Activated CD8-positive, alpha-beta memory T cell treated with anti-CD3 and anti-CD28 coated beads for 4 hours (primary cell): ENCODE measurements at places on chromosomes 2 and 18.

- DNase-seq = no peak
Measured at GRCh38 chr2:129914538-129915302, 64.7 kb upstream of the RAB6C start.

DNA sequence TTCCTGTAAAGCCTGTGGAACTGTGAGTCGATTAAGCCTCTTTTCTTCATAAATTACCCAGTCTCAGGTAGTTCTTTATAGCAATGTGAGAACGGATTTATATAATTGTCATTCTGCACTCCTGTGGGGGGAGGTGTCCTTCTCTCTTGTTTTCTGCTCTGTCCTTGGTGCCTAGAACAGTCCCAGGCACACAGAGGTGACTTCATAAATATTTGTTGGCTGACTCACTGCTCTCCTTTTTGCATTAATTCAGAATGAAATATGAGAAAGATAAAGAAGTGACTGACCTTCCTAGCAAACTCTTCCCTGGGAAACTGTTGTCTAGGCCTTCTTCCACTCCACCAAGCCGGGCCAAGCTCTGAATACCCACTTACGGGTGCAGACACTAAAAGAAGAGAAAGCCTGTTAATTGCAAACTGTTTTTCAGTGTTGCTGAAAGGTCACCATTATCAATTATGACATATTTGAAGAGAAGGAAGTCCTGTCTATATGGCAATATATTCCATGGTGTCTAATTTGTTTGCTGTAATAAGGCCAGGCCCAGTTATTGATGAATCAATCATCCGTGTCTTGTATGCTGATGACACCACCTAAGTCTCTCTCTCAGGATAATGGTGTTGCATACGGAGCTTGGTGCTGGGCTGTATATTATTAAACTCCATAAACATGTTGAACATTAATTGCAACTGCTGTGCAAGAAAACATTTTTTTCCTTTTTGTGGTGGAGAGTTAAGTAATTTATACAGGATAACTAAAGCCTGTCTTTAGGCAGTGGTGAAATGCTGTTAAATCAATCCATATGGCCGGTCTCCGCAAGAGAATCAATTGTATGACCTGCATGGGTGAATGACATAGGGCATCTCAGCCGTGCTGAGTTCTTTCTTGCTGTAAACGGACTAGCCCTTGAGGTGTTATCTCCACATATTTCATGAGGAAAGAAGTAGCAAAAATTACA, 567.5 kb downstream of the SLC4A3 start:
- no peak for DNase-seq

DNA sequence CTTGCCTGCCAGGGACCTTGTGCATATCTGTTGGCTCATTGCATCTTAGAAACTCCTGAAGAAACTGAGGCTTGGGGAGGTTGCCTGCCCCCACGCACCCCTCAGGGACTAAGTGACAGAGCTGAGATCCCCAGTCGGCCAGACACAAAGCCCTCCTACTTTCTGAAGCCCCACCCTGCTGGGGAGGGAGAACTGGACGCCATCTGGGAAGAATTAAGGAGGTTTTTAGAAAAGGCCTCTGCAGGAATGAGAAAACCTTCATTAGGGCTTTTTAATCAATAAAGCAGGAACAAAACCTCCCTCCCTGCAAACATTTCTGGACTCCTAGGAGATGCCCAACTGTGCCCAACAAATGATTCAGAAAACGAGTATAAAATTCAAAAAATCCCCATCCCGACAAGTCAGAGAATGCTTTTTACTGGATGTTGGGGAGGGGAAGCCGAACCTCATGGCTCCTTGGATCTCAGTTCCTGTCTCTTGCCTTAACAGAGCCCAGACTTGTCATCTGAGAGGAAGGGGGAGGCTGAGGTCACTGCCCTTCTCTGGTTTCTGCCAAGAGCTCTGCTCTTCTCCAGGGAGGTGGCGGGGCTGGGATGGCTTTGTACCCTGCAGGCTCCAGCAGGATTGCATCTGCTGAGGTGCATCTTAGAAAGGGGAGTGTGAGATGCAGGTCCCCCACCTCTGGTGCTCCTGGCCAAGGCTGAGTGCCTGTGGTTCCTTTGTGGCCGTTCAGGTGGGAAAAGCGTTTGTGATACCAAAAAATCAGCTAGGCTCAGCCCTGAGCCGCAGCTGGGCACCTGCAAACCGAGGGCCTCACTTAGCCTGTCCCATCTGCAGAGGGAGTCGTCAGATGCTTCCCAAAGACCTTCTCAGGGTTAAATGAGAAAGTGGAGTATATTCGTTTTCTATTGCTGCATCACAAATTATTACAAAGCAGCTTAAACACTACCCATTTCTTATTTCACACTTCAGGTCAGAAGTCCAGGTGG, 142.4 kb downstream of the ZFP36L2 start:
- no peak for DNase-seq

DNA sequence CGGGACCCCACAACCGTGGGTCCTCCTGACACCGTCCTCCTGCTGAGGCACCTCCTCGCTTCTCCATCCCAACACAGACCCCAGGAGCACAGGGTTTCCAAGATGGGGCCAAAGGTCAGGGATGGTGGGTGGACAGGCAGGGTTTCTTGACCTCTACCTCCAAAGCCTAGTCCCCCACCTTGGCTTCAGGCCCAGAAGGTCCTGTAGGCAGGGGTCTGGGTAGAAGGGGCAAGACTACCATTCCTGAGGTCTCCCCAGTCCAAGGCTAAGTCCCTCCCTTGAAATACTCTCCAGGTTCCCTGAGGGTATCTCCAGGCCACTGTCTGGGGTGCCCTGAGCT, 7.1 kb downstream of the CYP26B1 start:
- DNase-seq = no peak

DNA sequence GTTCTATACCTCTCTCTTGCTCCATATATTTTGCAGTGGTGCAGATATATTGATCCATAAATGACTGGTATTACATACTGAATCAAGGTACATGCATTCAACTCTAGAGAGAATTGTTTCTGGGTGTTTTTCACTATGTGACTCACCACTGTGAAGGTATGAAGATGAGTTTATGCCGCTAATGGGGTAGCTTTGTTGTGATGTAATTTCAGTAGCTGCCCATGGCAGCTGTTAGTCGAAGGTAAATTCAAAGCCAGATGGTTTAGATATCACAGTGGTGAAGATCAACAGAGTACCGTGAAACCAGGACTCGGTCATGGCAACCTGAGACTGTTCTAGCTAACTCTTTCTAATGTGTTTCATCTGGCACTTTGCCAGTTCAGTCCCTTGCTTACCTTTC, 50.4 kb downstream of the PKP4 start:
- no peak for DNase-seq

DNA sequence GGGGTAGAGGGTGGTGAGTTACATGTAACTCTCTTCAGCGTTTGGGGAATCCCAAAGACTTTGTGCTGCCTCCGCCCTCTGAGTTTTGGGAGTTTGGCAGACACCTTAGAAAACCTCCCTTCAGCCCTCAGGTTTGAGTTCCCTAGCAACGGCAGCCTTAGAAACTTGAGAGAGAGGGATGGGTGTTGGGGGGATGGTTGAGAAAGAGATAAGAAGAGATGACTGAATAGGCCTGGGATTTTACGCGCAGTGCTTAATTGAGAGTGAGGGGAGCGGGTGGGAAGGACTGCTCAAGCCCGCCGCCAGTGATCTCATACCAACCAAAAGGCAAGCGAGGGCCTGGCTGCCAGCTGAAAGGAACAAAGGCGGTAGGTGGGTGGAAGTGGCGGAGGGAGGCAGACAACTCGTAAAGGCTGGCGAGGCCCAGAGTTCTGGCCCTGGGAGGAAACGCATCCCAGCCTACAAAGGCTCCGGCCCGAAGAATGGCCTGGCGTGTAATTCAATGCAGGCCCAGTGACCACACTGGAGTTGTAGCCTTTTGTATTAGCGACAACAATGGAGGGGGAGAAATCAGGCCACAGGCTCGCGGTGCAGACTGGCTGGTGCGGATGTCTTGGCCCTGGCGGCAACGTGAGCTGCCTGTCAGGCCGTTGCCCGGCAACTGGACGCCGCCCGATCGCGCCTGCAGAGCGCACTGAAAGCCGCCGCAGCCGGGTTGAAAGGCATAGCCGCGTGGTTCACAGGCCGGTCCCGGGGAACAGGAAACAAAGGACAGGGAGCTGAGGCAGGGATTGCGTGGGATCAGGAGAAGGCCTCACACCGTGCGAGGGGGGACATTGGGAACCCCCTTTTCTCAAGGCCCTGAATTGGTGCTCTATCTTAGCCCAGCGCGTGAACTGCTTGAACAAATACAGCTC, 39.9 kb upstream of the DARS1 start:
- DNase-seq = no peak

GRCh38 chr2:102444233-102444632, 21.3 kb downstream of the IL18RAP start:
- no peak for DNase-seq

DNA sequence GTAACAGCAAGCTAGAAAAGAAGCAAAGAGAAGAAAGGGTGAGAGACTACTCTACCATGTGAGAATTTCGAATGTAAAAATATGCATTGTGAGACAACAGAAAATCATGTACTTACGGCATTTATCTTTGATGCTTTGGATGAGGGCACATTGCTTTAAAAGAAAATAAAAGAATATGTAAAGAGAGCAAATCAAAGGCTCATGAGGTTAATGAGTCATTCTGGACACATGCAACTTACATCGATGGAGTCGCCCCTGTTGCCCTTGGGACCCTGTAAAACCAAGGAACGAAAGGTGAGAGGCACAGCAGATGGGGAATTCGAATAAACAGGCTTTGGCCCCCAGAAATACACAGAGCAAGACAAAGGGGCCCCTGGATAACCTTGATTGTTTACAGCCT, 69.0 kb downstream of the COL6A3 start:
- no peak for DNase-seq

DNA sequence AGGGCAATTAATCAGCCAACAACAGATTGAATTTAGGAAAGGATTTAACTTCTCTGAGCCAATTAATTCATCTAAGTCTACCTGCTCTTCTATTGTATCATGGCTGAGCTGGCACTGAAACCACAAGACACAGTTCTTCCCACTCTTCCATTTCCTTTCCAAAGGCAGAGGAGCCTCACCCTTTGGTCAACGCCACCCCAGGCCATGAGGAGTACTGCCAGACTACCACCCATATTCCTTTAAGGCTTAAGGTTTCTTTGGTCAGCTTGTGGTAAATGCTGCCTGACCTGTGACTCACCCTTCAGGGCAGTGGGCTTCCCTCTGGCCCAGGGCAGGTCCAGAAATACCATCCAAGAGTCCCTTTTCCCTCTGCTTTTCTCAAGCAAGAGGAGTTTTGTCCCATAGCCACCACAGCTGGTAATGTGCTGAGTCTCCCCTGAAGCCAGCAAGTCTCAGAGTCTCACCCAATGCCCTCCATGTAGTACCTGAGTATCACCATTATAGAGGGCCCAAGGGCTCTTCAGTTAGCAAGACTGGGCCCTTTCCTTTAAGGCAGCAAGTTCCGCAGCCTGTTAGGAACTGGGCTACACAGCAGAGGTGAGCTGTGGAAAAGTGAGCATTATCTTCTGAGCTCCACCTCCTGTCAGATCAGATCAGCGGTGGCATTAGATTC, 900.5 kb upstream of the CRIM1 start:
- DNase-seq = no peak

DNA sequence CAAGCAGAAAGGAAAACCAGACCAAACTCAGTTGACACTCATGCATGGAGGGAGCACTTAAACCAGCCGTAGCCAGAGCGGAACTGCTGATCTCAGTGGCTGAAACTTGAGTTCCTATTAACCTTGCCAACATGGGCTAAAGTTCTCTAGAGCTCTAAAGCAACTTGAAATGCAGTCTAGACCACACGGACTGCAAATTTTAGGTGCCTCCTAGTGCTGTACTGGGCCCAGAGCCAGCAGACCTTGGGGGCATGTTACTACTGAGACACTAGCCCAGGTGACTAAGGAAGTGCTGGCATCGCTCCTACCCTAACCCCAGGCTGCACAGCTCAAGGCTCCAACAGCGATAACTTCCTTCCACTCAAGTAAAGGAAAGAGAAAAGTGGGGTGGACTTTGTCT, 236.5 kb downstream of the AKAIN1 start:
- no peak for DNase-seq

- DNase-seq = no peak
Measured at GRCh38 chr18:33951031-33951430, 273.7 kb downstream of the NOL4 start.
